ENCODE measurements at places on chromosomes 6 and 20.
A peak's percentile ranks its signal among the peaks of the same experiment; 100 is the strongest.

DNA sequence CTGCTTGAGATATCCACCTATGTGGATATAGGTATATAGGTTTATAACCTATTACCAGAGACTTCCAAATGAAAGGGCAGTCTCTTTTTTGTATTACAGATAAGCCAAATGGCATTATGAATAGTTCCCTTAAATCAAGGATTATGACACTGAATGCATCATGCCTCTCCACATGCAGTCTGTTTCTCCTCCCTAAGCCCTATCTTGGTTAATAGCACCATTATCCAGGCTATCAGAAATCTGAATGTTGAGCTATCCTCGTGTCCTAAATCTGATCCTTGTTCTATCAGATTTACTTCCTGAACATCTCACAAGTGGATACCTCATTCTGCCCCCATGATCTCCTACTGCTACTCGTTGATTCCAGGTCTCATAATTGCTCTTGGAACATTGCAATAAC lies 138.0 kb downstream of the GRIK2 start:
- no peak for DNase-seq

GRCh38 chr6:13027207-13027606 lies 301.1 kb downstream of the TBC1D7 start:
- DNase-seq: no peak

- peak; percentile 40 for DNase-seq
Observed at GRCh38 chr20:53592992-53593465, 610 bp downstream of the ZNF217 start.

DNA sequence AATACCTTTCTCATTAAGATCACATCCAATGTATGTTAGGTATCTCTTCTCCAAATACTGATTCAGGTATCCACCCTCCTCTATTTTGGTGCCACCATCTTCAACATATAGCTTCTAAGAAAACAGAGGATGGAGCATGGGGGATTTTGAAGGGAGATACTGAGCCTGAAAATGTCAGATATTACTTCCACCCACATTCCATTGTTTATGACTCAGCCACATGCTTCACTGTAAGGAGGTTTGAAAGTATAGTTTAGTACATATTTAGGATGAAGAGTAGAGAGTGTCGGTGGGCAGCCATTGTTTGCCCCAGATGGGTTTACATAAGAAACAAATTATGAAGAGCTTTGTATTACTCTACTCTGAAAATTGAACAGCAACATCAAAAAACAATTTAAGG lies 286.7 kb downstream of the TFAP2B start:
- DNase-seq: no peak

- DNase-seq: no peak
Observed at GRCh38 chr20:43976547-43976946, 61.9 kb downstream of the TOX2 start.

DNA sequence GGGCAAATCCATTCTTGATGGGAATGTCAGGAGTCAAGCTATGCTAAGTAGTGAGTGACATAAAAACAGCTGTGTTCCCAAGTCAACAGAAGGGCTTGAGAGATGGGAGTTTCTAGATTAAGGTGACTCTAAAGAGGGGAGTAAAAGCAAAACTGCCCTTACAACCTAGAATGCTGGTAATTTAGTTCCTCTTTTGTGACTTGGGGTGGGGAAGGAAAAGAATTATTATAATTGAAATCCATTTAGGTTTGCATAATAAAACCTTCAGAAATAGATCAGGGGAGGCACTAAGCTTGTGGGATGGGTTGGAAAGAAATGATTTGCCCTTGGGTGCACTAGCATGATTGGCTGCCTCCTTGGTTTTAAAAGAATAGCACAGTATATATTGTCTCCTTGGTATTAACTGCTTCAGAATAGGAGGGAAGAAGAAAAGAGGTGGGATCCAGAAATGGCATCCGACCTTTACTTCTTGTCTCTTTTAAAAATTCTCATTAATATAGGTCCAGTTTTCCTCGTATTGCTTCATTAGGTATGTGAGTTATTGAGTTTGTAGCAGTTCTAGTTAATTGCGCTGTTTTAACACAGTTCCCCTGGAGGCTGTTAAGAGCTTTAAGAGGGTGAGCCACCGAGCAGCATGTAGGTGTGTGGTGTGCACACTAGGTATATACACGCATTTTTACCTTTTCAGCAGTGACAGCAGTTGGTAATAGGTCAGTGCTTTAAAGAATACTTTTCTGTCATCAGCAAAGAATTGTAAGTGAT lies 95.3 kb upstream of the VSTM2L start:
- DNase-seq: no peak

DNA sequence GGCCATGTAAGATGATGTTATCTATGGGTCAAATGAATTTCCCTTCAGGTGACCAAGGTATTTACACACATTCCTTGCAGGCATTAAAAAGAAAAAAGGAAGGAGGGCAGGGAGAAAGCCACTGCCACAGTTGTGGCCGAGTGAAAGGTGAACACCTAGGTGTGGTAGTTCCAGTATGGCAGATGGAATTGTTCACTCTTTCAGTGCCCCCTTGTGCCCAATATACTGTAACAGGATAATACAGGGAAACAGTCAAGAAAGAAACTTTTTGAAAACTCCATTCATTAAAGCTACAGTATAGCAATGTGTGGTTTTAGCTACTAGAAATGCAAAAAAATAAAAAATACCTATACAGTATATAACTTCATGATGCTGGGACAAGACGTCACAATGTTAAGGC lies 52.1 kb downstream of the BMP2 start:
- DNase-seq: peak; percentile 1
